ENCODE measurements at places on chromosomes 5 and 9. TPM values are rescaled to one million over a fixed set of nuclear protein-coding genes. Genes with fewer than 3 reads are reported as not detected.

DNA sequence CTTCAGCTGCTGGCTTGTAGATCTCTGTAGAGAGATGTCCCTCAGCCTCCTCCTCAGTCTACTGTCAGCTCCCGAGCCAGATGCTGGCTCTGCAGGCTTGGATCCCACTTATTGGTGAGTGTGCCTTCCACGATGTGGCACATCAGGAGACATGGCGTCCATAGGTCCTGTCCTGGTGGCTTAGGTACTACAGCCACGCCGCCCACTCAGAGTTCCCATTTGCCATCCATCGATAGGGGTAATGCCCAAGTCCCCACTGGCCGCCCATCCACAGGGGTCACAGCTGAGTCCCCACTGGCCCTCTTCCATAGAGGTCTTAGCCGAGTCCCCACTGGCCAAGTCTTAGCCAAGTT lies 17.3 kb downstream of the EXOC3 start:
- no peak for DNase-seq

DNA sequence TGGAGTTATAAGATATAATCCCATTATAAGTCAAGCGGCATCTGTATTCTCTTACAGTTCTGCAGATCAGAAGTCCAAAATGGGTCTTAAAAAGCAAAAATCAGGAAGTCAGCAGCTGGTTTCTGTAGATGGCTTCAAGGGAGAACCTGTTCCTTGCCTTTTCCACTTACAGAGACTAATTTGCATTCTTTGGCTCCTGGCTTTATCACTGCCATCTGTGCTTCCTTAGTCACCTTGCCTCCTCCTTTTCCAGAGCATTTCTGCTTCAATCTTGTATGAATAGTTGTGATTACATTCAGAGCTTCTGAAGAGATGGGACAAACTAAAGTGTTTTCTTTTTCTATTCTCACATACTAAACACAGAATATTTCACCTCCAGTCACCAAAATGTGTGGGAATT lies 647.3 kb upstream of the GRAMD2B start:
- no peak for DNase-seq

DNA sequence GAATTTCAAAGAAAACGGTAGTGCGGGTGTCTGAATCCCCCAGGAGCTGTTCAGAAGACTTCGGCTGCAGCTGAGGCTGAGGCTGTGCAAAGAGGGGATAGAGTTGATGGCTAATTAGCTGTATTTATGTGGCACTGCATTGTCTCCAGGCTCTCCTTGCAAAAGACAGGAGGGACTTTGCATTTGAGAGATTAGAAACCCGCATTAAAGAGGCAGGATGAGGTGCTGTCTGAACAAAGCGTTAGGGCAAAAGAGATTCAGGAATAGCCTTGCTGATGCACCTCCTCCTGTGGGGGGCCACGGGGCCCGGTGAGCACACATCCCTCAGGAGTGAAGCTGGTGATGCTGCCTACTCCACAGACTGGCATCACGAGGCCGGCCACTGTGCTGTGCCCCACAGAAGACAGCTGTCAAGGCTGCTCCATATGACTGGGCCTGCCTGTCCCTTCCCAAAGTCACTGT lies 343.6 kb upstream of the DAP start:
- DNase-seq = no peak

DNA sequence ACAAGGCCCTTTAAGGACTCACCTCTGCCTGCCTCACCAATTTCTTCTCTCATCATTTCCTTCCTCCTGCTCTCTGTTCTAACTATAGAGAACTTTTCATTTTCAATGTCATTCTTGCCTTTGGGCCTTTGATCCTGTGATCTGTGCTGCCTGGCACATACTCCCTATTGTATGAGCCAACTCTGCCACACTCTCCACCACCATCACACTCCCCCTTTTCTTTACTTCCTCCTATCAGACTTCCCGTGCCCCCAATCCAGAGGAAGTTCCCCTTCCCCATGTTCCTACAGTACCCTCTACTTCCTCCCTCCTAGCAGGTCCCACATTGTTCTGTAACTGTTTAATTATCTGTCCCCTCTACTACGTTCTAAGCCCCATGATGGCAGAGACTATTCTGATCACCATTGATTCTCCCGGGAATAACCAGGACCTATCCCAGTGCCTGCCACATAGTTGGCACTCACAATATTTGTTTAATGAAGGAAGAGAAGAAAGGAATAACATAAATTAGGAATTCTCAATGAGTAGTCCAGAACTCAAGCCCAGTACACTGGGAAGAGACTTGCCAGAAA lies 27.5 kb downstream of the ADAM19 start:
- no peak for DNase-seq

- no peak for DNase-seq
Measured at GRCh38 chr5:162762119-162762518, 675.3 kb upstream of the CCNG1 start.

GRCh38 chr5:149935431-149935901 lies 9.1 kb downstream of the PDE6A start:
- DNase-seq = no peak

- DNase-seq = no peak
Measured at GRCh38 chr9:36543916-36544315, 28.8 kb upstream of the MELK start.

- DNase-seq = no peak
Measured at GRCh38 chr5:112436144-112436543, 17.1 kb upstream of the EPB41L4A start.

DNA sequence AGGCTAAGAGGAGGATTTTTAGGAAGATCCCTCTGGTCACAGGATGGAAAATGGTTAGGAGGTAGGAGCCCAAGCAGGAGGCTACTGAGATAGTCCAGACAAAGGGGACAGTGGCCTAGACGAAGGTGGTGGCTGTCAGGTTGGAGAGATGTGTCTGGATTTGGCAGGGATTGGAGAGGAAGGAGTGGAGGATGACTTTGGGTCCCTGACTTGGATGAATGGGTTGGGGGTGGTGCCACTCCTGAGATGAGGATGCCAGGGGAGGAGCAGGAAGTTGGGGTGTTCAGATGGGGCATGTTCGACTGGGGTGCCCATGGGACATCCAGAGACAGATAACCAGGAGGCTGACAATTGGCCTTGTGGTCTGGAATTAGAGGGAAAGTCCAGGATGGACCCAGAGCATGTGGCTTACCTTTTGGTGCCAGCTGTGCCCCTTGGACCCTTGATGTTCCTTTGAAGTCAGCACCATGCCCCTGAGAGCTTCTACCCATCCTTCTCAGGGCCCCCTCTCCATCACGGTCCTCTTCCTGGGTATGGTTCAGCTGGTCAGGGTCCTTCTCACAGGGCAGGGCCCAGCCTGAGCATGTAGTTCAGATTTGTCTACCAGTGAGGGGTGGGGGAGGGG lies 15.1 kb upstream of the IGFBPL1 start:
- no peak for DNase-seq

DNA sequence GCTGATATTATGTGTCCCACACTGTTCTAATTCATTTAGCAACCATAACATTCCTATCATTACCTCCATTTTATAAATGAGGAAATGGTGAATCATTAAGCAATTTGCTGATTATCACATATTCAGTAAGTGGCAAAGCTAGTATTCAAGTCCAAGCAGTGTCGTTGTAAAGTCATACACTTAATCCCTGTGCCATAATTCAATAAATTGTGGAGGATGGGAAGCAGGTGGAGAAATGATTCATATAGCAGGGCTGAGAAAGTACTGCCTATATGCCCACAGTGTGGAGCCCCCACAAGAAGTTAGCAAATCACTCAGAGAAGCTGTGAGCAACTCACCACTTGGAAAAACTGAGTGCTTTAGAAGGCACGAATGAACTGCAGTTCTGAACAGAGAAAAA lies 691.0 kb downstream of the PTPRD start:
- DNase-seq = no peak

- DNase-seq = no peak
Measured at GRCh38 chr5:7866196-7866595, 2.6 kb downstream of the FASTKD3 start.

- no peak for DNase-seq
Measured at GRCh38 chr9:83479765-83480164, 58.4 kb downstream of the FRMD3 start.

DNA sequence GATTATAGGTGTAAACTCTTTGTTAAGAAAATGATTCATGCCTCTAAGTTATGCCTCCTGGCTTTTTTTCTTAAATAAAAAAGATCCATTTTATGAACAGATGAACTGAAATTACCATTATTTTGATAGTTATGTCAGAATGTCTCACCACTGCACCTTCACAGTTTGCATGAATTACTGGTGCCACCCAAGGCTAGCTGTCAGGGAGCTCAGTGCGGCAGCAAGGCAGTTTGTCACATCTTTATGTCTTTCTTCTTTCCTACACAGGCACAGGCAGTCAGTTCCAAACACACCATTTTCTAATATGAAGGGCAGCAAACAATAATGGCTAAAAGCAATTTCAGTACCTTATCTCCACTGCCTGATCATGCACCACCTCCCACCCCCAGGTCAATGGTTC lies 147.7 kb downstream of the SREK1 start:
- no peak for DNase-seq

GRCh38 chr5:66617226-66617861 lies 21.2 kb downstream of the MAST4 start:
- DNase-seq = no peak

DNA sequence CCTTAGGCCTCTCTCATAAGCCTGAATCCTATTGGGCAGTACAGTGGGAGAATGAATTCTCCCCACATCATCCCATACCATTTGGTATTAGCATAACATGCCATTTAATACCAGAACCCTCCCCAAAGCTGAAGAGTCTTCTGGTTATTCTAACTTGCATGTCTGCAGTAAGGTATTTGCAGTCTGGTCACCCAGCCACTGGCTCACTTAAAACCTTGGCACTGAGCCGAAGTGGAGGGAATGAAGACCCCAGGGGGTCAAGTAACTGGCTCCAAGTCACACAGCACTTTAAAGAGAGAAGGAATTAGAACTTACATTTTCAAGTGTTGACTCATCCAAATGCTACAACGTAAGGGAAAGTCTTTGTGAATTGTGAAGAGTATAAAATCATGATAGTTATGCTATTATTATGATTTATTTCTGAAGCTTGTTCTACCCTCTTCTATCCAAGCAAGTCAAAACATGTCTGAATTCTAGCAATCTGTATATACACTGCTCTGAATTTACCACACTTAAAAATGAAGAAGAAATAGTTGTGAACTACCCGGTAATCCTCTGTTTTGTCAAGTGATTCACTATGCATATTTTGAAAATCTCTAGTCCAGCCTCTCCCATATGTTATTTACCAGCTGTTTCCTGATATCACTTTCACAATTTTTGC lies 28.5 kb downstream of the GLRA1 start:
- no peak for DNase-seq

DNA sequence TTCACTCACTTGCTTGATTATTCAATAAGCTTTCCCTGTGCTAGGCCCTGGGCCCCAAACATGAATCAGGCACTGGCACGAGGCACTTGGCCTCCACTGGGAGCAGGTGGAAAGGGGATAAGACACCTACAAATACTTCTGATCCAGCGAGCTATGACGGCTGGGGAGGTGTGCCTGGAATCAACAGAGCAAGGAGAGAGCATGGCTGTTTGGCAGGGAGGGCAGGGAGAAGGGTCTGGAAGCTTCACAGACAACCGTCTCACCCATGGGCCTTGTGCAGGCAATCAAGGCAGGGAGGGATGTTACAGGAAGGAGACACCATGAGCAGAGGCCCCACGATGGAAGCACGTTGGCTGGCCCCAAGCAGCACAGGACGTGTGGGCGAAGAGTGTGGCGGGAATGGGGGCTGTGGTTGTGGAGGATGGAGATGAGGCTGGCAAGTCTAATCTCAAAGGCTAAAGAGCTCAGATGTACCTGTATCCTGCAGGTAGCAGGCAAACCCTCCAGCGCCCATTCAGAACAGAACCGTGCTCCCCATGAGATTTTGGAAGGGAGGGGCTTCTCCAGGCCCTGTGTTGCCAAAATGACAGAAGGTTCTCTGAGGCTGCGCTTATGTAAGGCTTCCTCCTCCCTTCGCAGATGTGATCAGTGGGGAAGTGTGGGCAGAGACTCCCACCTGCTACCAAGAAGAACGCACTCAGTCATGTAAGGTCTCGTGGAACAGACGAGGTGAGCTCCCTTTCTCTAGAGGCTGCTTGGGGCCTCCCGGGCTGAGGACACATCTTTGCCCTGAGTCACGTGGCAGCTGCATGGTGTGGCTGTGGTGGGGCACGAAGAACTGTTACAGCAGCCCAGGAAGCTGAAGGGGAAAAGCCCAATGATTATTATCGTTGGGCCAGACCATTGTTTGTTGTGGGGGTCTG lies 189.7 kb downstream of the DAB2IP start:
- DNase-seq = no peak

GRCh38 chr9:28234894-28235277 lies 661.6 kb upstream of the C9orf72 start:
- no peak for DNase-seq

The CCL27 gene
- 0.14 TPM for total RNA-seq

The TEX48 gene
- not detected for total RNA-seq

The TXNDC8 gene
- total RNA-seq = not detected

The IRX4 gene
- not detected for total RNA-seq

The ACOT12 gene
- 0.13 TPM for total RNA-seq

The PLAC8L1 gene
- total RNA-seq = not detected

The MAP1B gene
- 155 TPM for total RNA-seq

Data from pulmonary artery endothelial cell (primary cell).